ENCODE measurements at places on chromosomes 6 and 20. TPM values are rescaled to one million over a fixed set of nuclear protein-coding genes. Genes with fewer than 3 reads are reported as not detected.

The HLA-F gene
- 133 TPM for total RNA-seq

The PPP1R16B gene
- total RNA-seq, result 6.4 TPM

The NT5DC1 gene
- 6.1 TPM for total RNA-seq

The TBXT gene
- not detected for total RNA-seq

The SPATA25 gene
- total RNA-seq, result 7.1 TPM

The NOTCH4 gene
- 18.2 TPM for total RNA-seq

The ALDH5A1 gene
- total RNA-seq, result 14.2 TPM

The C20orf173 gene
- total RNA-seq, result not detected

The LSM14B gene
- total RNA-seq, result 23.6 TPM

The SLC13A3 gene
- 1.2 TPM for total RNA-seq

The JPH2 gene
- total RNA-seq, result 13.8 TPM

The SCRT2 gene
- total RNA-seq, result not detected

The DNAH8 gene
- not detected for total RNA-seq

The DDO gene
- total RNA-seq, result not detected

The SGK2 gene
- 5.4 TPM for total RNA-seq

DNA sequence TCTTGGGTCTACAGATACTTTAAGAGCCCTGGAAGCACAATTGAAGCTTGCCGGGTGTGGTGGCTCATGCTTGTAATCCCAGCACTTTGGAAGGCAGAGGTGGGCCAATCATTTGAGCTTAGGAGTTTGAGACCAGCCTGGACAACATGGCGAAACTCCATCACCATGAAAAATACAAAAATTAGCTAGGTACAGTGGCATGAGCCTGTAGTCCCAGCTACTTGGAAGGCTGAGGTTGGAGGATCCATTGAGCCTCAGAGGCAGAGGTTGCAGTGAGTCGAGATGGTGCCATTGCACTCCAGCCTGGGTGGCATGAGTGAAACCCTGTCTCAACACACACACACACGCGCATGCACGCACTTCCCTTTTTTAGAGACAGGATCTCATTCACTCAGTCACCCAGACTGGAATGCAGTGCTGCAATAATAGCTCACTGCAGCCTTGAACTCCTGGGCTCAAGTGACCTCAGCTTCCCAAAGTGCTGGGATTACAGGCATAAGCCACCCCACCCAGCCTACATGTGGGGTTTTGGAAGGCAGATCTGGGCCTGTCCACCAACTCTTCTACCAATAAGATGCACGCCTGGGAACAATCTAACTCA, 182.5 kb upstream of the JARID2 start:
- DNase-seq, result no peak

- no peak for DNase-seq
Observed at GRCh38 chr6:170441316-170441715, 111.8 kb downstream of the PSMB1 start.

DNA sequence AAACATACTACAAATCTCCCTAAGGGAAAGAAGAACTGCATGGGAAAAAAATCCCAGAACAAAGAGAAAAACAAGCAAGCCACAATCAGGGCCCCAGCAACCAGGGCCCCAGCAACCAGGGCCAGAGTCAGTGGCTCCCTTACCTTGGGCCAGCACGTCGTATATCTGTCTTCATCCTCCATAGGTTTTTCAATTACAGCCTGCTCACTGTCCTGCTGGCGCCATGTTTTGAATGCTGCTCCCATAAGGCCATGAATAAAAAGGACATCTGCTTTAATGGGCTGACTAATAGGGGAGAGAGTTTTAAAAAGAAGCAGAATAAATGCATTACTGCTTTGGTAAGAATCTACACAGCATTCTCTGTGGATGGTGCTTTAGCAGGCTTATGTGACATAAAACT, 49.2 kb downstream of the SERAC1 start:
- DNase-seq, result no peak

DNA sequence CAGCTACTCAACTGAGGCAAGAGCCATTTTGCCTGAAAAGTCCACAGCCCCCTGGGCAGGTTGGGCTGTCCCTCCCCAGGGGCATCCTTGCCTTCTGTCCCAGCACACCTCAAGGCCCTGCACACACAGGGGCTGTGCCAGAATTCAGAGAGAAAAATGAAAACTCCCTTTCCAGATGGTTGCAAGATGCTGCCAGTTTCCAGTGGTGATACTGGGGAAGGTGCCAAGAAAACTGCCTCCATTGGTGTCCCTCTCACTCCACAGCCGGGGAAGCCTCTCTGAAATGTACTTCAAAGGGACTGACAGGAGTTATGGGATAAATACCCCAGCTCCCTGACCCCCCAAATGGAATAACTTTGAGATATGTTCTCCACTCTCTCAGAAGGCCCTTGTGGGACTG, 154.2 kb upstream of the MAFB start:
- no peak for DNase-seq

DNA sequence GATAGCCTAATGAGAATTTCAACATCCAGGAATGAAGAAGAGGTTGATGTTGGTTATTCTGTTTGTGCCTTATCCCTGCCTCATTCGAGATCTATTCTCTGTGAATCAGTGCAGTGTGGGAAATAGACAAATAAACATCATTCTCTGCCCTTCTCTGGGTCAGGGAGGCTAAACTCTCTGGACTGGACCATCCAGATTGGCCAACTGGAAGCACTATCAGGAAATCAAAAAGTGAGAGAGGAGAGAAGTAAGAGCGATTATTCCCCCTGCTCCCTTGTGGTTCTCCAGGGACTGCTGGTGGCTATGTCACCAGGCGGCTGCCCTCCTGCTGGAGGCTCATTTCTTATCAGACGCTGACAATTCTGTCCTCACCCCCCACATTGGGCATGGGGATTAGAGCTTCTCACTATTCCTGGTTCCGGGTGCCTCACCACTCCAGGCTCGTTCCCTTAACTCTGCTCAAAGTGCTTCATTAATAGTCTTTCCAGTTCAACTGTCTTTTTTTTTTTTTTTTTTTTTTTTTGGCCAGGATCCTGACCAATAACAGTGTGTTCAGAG, 201.7 kb upstream of the RREB1 start:
- DNase-seq, result no peak

DNA sequence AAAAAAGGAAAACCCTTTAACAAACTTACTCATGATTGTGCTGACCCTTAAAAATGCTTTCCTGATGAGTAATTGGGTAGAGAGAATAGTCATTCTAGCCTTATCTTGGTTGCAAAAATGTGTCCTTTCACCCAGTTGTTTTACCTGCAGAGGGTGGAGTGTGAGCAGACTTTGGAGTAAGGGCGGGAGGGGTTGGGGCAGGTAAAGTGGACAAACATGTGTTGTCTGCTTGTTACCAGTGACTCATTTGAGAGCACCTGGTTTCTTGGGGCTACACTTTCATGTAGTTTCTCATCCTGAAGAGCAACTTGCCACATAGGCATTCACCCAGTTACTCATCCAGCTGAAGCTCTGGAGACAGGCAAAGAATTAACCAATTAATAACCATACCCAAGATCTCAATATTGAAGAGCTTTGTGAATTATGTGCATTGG, 121.1 kb downstream of the TNFRSF21 start:
- DNase-seq, result no peak

DNA sequence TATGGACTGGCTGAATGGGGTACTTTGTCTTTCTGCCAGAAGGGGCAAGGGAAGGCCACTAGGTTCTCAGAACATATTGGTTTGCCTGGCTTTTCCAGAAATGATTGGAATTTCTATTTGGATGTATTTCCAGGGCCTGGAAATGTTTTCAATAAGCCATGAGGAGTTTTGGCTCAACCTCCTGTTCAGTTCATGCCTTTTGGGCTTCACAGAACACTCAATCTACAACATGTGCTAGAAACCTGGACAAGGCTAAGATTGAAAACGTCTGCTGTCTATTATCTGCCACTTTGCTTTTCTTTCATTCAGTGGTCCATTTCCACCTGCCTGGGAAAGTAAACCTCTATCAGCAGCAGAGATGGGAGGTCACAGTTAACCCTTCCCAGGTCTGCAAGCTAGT, 793.4 kb downstream of the TENT5A start:
- DNase-seq, result no peak

DNA sequence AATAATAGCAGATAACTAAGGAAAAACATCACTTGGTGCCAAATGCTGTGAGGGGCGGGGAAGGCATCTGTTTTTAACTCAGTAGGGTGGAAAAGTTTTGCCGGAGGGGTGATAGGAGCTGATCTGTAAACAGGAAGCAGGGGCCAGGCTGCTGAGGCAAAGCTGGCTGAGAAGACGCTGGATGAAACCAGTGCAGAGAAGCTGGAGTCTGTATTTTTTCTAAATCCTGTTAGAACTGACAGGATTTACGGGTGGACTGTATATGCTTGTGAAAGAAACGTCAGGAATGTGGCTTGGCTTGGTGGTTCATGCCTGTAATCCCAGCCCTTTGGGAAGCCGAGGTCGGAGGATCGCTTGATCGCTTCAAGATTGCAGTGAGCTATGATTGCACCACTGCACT, 5.6 kb downstream of the PCMTD2 start:
- DNase-seq, result no peak

GRCh38 chr6:144248476-144249301, 36.4 kb upstream of the UTRN start:
- no peak for DNase-seq

GRCh38 chr6:115717472-115717871, 343.2 kb downstream of the FRK start:
- no peak for DNase-seq

- DNase-seq, result no peak
Observed at GRCh38 chr6:74757813-74758212, 448.0 kb downstream of the COL12A1 start.

GRCh38 chr6:145187491-145188206, 547.7 kb downstream of the EPM2A start:
- no peak for DNase-seq

- no peak for DNase-seq
Observed at GRCh38 chr6:87553159-87553765, 36.5 kb downstream of the RARS2 start.

- DNase-seq, result no peak
Observed at GRCh38 chr6:33183071-33183683, 9.1 kb downstream of the COL11A2 start.

GRCh38 chr6:15077006-15077405, 168.9 kb upstream of the JARID2 start:
- DNase-seq, result no peak

GRCh38 chr6:74073999-74074398, 378.0 kb downstream of the CD109 start:
- no peak for DNase-seq

- no peak for DNase-seq
Observed at GRCh38 chr20:760751-761417, 7.4 kb downstream of the SLC52A3 start.

GRCh38 chr20:50121858-50122271, 8.9 kb upstream of the UBE2V1 start:
- DNase-seq, result no peak

- no peak for DNase-seq
Observed at GRCh38 chr20:40925829-40926510, 102.7 kb upstream of the TOP1 start.

GRCh38 chr20:19918965-19919329, 98.2 kb upstream of the NAA20 start:
- DNase-seq, result no peak

DNA sequence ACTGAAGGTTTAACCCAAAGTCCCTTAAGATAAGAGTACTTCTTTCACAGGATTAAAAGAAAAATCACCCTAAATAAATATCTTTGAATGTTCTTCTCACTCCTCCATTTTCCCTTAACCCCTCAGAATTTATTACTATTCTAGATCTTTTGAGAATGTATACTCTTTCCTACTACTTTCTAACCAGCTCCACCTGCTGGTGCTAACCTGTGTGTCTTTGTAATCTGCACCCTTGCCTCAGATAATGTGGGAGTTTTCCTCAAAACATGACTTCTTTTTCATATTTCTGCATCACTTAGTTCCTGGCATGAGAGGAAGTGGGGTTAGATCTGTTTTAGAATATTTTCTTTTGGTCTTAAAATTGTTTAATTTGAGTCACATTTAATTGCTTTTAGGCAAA, 394.2 kb downstream of the BMP2 start:
- DNase-seq, result no peak

- no peak for DNase-seq
Observed at GRCh38 chr6:135932651-135933050, 81.2 kb downstream of the PDE7B start.

- no peak for DNase-seq
Observed at GRCh38 chr6:133834472-133835170, 54.3 kb upstream of the TCF21 start.

DNA sequence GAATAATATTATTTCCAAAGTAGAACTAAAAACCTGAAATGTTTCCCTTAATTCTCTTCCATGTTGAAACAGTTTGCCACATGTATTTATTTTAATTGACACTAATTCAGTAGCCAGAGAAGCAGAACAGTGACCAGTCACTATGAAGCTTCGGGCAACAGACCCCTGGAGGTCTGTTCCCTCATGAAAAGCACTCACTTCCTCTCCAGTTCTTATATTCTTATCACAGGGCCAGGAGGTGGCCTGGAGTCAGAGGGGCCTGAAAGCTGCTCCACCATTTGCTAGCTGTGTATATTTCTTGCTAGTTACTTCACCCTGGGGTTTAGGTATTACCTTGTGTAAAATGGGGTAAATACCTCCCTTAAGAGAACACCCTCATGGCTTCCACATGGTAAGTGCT, 49.1 kb downstream of the MAP7 start:
- no peak for DNase-seq

- DNase-seq, result no peak
Observed at GRCh38 chr20:24032400-24032898, 43.9 kb upstream of the GGTLC1 start.

All from vagina (tissue), 2 donors.